H9 (cell line): ENCODE measurements at places on chromosomes 6 and 20. TPM values are rescaled to one million over a fixed set of nuclear protein-coding genes. Genes with fewer than 3 reads are reported as not detected.
A peak's percentile ranks its signal among the peaks of the same experiment; 100 is the strongest.

Gene STX7
- 26.8 and 30.0 TPM in 2 replicates for total RNA-seq

GRCh38 chr20:10034717-10035571, at the start of gene ANKEF1:
TSS of gene ANKEF1 (plus strand) at chr20:10034987. CDS start at chr20:10038302, 3,315 bp downstream.
- DNase-seq, result peak; percentile 87

DNA sequence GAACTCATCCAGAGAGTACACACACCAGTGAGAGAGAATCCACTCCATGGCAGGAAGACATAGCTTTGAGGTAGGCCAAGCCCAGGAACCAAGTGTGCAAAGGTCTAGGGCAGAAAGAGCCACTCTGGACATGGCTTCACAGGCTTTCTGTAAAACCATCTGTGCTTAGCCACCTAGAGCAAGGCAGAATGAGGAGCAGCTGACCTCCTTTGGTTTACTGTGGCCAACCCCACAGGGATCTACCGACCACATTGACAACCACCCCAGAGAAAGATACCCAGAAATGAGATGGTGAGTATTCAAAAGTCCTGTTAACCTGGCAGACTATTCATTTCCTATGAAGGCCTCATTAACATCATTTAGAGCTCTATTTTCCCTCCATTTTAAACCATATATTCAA, 10.5 kb downstream of the ZHX3 start:
- no peak for DNase-seq

DNA sequence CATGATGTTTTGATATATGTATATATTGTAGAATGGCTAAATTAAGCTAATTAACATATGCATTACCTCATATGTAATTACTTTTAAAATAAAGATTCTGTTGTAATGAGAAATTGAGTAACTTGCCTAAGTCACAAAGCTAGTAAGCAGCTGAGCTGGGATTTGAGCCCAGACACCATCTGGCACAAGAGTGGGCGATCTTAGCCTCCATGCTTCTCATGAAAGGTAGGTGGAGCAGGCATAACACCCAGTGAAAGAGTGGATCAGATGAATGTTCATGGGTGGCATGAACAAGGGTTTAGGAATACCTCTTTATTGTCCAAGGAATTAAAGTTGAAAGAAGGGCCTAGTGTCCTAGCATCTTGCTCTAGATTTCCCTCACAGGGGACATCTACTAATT, 365.4 kb downstream of the TFAP2B start:
- no peak for DNase-seq

DNA sequence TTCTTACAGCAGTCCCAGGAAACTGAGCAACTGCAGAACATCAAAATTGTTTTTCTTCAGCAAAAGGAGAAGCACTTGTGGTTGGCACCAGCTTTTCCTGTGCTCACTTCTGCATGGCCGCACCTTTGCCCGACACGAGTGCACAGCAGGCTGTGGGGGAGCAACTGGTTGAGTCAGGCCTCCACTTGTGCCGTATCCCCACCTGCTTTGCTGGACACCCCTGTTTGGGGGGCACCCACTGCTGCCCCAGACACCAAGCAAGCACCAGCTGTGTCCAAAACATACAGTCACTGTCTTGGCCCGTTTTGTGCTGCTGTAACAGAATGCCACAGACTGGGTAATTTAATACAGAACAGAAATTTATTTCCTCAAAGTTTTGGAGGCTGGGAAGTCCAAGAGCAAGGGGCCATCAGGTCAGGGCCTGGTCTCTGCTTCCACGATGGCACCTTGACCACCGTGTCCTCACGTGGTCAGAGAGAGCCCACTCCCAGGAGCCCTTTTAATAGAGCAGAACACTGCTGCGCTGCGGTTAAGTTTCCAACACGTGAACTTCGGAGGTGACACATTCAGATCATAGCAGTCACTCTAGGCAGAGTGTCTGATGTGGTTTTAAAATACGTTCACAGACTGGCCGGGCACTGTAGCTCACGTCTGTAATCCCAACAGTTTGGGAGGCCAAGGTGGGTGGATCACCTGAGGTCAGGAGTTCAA, 8.7 kb upstream of the GMEB2 start:
- no peak for DNase-seq

GRCh38 chr20:3720068-3720467, 7.7 kb upstream of the SIGLEC1 start:
- DNase-seq, result no peak
